Type B pancreatic cell (in vitro differentiated cells): ENCODE measurements at places on chromosomes 7 and 10.

GRCh38 chr7:85183296-85183695 is 3.6 kb downstream of the SEMA3D start:
- DNase-seq, result no peak

DNA sequence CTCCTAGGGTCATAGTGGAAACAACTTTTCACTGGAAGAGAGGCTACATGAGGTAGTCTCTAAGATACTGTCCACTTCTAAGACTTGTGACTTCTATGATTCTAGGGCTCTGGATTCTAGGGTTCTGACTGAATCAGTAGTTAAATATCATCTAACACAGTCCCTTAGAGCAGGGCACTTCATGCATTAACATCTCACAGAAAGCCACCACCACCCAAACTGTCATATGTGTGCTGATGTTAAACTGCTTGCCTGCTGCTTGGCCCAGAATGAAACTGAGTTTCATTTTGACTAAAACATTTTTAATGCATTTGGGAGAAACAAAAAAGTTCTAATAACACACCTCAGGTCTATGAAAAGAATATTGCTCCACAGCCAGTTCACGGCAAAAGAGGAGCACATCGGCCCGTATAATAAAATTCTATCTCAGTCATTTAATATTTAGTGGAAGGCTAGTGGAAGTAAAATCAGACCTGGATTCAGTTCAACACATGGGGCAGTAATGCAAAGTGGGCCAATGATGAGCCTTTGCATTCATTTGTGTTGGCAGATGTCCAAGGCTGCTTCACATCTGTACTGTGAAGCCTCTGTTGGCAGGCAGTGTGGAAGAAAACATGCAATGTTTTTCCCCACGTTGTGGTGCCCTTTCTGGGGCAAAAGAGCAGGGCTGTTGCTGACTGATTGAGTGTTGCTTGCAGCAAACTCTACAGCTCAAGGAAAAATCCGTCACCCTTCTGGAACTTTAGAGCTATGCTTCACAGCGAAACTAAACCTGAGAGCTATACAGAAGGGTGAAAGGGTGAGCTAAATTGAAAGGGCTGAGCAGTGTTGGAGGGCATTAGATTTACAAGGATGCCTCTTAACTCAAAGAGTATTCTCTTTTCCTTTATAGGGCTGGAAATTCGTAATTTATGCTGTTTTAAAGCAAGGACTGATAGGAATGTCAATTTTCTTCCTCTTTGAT is 33.5 kb upstream of the AUTS2 start:
- DNase-seq, result no peak

- DNase-seq, result no peak
These were observed 1284.3 kb downstream of the XPNPEP1 start for GRCh38 chr10:108639010-108639409.

DNA sequence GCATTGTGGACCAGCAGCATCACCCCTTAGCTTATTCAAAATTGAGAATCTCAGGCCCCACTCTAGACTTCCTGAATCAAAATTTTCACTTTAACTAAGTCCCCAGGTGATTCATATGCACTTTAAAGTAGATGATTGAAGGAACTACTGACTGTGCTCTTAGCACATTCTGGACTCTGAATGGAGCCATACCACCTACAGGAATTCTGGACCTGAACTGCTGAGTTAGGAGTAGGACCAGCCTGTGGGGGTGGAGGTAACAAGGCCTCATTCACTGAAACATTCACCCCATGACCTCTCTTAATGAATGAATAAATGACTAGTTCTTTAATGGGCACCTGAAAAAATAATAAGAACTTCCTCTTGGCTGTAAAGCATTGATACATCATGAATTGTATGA is 7.3 kb downstream of the PDK4 start:
- no peak for DNase-seq

DNA sequence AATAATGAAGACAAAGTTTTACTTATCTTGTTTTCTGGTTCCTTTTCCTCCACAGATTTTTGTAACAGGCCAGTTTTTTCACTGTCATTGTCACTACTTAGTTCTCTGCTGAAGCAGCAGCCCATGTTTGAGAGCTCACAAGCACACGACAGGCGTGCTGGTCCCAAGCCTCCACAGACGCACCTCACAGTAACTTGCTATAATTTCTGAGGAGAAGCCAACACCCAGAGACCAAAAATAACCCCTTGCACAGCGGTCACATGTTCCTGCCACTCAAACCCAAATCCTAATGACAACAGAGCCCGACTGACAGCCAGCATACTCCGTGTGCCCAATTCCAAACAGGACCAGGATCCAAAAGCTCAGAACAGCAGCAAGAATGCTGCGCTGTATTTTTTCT is 58.5 kb downstream of the LARP4B start:
- no peak for DNase-seq

GRCh38 chr10:114754445-114755320 is 66.9 kb upstream of the FHIP2A start:
- no peak for DNase-seq

GRCh38 chr7:57774300-57774699 is 324.3 kb downstream of the ZNF716 start:
- no peak for DNase-seq

- no peak for DNase-seq
These were observed 2.5 kb upstream of the BRI3 start for GRCh38 chr7:98278936-98279335.

- DNase-seq, result no peak
These were observed 13.2 kb upstream of the PRKAR1B start for GRCh38 chr7:739983-740942.

DNA sequence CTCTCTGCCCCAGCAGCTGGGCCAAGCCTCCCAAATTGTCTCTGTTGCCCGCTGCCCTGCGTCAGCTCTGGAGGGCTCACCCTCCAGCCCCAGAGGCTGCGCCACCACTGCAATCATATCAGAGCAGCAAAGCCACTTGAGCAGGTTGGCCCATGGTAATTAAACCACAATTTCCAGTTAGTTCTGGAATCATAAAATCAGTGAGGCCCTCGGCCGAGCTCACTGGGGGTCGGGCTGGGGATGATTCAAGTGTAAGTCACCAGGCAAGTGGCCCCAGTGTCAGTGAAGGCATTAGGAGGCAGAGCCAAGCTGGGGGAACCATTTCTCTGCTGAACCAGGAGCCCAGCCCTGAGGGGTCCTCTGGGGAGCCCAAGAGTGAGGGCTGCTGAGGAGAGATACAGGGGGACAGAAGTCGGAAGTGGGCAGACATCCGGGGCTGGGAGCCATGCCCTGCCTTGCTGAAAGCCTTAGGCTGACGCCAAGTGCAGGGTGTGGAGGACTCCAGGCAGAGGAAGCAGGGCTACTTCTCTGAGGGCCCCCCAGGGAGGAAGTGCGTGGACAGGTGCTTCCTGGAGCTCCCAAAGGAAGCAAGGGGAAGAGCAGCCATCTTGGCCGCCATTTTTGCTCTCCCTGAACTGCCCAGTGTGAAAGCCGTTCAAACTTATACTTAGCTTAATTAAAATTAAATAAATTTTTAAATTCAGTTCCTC is 29.5 kb upstream of the SLC29A3 start:
- DNase-seq, result no peak

DNA sequence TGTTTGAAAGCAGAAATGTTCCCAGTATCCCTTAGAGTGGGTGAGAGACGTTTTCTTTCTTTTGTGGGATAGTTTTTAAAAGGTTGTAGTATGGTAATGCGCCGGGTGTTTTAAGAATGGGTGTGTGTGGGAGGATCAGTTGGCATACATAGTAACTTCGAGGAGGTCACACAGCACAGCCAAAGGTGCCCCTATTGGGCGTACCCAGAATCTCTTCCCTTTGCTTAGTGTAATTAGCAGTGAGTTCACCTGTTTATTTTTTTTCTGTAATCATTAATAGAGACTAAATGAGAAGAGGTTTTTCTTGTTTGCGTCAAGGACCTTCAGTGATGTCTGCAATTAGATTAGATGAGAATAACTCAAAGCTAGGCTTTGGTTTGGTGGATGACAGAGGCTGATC is 1.5 kb downstream of the PLEKHA8 start:
- no peak for DNase-seq

- no peak for DNase-seq
These were observed 49.3 kb upstream of the NCAPG2 start for GRCh38 chr7:158753900-158754299.

DNA sequence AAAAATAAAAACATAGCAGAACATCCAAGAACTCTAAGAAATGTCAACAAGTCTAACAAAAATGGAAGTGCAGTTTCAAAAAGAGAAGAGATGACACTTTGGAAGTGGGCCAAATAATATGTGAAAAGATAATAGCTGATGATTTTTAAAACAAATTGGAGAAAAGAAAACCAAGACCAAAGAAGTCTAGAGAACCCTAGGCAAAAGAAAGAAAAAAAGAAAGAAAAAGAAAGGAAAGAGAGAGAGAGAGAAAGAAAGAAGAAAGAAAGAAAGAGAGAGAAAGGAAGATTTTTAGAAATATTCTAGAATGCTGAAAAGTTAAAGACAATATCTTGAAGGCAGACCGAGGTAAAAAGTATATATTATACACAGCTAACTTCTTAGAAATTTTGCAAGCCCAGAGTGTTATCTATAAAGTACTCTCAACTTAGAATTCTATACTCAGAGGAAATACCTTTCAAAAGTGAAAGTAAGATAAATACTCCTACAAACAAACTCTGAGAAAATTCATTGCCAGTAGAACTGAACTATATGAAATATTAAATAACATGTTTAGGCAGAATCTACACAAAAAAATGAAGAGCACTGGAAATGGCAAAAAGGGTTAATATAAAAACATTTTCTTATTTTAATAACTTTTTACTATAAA is 138.7 kb upstream of the SMIM30 start:
- DNase-seq, result no peak

GRCh38 chr7:5694912-5695726 is 86.3 kb downstream of the RNF216 start:
- DNase-seq, result no peak

DNA sequence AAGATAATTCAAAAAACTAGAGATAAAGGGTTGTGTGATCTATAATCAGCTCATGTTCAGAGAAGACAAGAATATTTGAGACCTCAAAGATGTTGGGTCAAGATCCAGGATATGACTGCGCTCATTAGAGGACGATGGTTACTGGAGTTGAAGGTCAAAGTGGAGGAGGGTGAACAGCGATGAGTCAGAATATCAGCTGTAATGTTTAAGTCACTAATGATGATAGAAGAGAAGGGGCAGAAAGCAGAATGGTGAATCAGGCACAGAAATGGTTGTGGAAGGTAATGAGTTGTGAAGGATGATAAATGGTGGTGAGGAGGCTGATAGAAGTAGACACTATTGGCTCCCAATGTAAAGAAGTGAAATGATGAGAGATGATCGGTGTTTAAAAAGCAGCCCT is 540.3 kb downstream of the INHBA start:
- DNase-seq, result no peak

- no peak for DNase-seq
These were observed 586.5 kb upstream of the IGFBP3 start for GRCh38 chr7:46507560-46507959.

GRCh38 chr10:121774813-121775212 is 153.0 kb downstream of the ATE1 start:
- no peak for DNase-seq

DNA sequence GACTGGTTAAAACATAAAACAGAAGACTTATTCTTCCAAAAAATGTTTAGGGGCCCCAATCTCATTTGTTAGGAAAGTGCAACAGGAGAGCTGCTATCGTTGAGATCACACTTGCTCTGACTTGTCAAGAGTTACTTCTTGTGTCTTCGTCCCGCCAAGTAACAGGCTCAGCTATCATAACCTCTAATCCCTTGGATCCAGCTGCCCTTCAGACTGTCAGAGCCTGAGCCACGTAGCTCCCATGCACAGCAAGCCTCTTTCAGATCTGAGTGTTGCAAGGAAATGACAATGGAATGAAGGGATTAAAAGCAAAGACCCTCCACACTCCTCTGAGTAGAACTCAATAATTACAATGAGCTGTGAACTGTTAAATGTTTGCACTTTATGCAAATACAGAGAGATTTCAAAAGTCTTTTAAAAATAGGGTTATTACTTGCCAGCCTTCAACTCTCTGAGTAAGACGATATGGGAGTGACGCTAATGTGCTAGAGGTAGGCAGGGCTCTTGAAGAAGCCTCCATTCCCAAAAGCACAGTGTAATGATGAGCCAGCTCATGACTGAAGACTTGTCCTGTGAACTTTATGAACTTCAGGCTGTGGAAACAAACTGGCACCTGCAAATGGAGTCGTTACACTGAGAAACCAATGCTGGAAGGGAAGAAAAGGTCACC is 28.4 kb upstream of the CDK13 start:
- no peak for DNase-seq

DNA sequence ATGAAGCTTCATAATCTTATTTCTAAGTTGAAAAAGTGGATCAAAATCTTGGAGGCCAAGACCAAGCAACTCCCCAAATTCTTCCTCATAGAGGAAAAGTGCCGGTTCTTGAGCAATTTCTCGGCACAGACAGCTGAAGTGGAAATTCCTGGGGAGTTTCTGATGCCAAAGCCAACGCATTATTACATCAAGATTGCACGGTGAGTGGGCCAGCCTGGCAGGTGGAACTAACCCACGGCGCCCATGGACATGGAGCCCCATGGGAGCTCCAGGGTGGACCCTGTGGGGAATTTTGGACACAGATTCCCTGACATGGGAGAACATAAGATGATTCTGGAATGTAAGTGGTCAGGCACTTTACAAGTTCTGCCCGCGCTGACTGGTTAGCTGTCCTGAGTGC is 125.9 kb downstream of the TRRAP start:
- no peak for DNase-seq

GRCh38 chr10:76160446-76161300 is 729.2 kb downstream of the LRMDA start:
- no peak for DNase-seq

- DNase-seq, result no peak
These were observed 43.7 kb downstream of the PCLO start for GRCh38 chr7:83119026-83119382.

- DNase-seq, result no peak
These were observed 63.5 kb downstream of the SAMD9 start for GRCh38 chr7:93053949-93054943.

- DNase-seq, result peak; percentile 24
These were observed 286.8 kb downstream of the RPS24 start for GRCh38 chr10:78320506-78320905.

DNA sequence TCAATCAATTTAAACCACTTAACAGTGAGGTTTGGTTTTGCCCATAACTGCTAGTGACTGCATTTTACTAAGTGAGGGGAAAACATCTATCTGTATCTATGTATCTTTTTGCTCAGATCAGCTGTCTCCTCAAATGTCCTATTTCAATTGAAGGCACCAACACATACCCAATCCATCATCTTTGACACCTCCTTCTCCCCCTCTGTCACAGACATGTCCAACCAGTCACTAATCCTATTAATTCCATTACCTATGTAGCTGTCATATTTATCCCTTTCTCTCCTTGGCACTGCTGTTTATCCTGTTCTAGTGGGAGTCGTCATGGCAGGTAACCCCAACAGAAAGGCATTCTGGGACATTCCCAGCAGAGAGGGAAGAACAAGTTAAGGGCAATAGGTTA is 975.2 kb upstream of the AUTS2 start:
- DNase-seq, result no peak

GRCh38 chr10:116674901-116675423 is 54.2 kb downstream of the PNLIPRP2 start:
- DNase-seq, result no peak

DNA sequence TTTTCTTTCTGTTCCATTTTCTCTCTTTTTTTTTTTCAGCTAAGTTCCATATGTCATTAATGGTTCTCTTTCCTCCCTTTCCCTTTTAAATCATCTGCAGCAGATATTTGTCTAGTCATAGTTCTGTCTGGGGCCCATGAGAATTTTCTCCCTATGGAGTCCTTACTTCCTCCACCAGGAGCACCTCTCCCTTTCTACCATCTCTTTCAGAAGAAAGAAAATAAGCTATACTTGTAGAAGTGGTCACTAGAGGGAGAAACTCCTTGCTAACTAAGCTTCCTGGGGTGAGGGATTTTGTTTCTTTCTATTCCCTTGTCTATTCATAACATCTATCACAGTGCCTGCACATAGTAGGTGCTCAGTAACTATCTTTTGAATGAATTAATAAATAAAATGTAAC is 230.2 kb upstream of the HPS1 start:
- DNase-seq, result no peak
